ENCODE measurements at places on chromosomes 7 and 10.

GRCh38 chr10:78830062-78830975, 238.4 kb upstream of the ZMIZ1 start:
- H3K4me3 ChIP-seq = no peak overlapping the region
- no peak for DNase-seq
- H3K27me3 ChIP-seq = peaks cover 5% of the 10 kb centered on the region
- no peaks in the 10 kb centered on the region for H3K36me3 ChIP-seq
- H3K4me1 ChIP-seq = no peaks in the 10 kb centered on the region

- H3K27ac ChIP-seq = no peak overlapping the region
- H3K27me3 ChIP-seq = no peaks in the 10 kb centered on the region
- DNase-seq = no peak
These were observed 5.3 kb downstream of the LRCH4 start for GRCh38 chr7:100580466-100581283.

GRCh38 chr7:130982160-130982638, 248.2 kb upstream of the KLF14 start:
- H3K27me3 ChIP-seq = no peaks in the 10 kb centered on the region
- H3K4me3 ChIP-seq = no peak overlapping the region
- H3K27ac ChIP-seq = no peak overlapping the region
- DNase-seq = no peak
- peaks cover 15% of the 10 kb centered on the region for H3K36me3 ChIP-seq

DNA sequence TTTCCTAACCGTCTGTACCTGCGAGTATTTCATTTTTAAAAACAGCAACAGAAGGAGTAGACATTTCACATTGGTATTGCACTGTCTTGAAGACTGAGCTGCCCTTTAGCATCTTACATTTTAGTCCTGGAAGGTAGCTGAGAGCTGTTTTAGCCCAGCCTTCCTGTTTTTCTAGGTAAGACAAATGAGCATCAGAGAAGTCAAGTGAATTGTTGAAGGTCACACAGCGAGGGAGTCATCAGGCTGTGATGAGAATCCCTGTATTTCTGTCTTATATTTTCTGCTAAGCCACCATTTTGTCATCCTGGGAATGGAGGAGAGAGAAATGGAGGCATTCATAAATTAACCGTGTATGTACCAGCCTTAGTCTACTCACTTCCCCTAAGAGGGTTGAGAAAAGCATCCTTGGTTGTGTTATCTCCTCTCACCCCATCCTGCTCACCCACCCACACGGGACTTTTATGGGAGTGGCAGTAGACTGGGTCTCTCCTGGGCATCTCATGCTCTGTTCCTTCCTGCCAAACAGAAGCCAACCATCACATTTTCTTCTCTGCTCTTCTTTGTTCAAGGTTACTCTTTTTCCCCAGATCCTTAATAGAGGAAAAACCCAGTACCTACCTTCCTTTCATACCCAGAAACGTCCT, 8.5 kb downstream of the RBM20 start:
- DNase-seq = no peak
- peaks cover 40% of the 10 kb centered on the region for H3K27me3 ChIP-seq
- H3K4me3 ChIP-seq = no peak overlapping the region
- no peaks in the 10 kb centered on the region for H3K36me3 ChIP-seq
- peaks cover 38% of the 10 kb centered on the region for H3K4me1 ChIP-seq
- H3K27ac ChIP-seq = no peak overlapping the region

DNA sequence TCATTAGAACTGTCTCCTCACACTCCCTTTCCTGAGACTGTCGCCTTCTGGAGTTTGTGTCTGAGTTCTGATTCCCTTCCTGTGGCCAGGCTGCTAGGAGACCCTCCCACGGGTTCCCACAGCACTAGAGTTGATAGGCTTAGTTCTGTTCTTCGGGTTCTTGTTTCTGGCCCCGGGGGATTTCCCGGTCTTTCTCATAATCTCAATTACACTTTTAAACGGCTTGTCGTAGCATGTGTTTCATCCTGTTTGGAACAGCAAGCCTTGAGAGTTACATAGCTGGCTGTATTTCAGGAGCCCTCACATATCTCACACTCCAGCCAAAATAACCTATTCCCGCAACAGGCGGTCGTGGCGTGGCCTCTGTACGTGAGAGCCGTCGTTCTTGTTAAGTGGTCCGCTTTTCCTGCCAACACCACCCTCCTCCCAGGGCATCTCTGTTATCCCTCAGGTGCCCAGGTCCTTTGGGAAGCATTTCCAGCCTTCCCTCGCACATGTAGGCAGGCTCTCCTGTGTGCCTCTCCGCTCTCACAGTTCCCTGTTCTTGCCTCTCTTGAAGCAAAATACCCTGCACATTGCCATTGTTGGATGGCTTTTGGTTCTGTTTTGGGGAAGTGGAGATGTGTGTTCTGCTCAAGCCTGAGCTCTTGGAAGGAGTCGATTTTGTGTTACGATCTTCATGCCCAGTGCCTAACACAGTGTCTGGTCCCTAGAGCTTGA, 46.0 kb downstream of the CDC123 start:
- no peaks in the 10 kb centered on the region for H3K27me3 ChIP-seq
- peak overlapping the region; percentile 66 for H3K4me3 ChIP-seq
- H3K36me3 ChIP-seq = peaks cover 66% of the 10 kb centered on the region
- peaks cover 42% of the 10 kb centered on the region for H3K4me1 ChIP-seq
- peak overlapping the region; percentile 86 for H3K27ac ChIP-seq

DNA sequence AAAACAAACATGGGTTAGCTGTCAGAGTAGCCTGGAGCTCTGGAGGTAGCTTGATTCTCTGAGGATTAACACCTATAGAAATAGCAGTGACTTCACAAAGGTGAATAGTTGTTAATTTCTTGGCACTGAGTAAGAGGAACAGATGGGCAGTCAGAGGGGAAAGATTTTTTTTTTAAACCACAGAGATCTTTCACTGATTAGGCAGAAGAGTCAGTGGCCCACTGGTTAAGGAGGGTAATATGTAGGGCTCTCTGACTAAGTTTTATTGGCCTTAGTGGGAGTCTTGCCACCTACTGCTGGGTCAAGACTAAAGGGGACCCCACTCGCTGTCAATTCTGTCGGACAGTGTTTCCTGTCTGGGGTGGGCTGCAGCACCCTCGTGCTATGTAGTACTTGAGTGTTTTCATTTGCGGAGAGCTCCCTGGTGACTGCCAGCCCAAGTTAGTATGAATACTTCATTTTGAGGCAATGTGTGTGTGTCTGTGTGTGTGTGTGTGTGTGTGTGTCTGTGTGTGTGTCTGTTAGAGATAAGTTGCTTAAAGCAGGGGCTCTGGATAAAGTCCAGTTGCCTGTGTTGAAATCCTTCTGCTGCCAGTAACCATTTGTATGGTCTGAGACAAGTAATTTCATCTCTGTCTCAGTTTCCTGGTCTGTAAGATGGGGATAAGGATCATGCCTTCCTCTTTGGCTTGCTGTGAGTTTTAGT, 145.2 kb downstream of the ARID5B start:
- peak overlapping the region; percentile 90 for H3K27ac ChIP-seq
- peaks cover 98% of the 10 kb centered on the region for H3K4me1 ChIP-seq
- H3K4me3 ChIP-seq = peak overlapping the region; percentile 87
- no peaks in the 10 kb centered on the region for H3K27me3 ChIP-seq
- H3K36me3 ChIP-seq = peaks cover 37% of the 10 kb centered on the region

DNA sequence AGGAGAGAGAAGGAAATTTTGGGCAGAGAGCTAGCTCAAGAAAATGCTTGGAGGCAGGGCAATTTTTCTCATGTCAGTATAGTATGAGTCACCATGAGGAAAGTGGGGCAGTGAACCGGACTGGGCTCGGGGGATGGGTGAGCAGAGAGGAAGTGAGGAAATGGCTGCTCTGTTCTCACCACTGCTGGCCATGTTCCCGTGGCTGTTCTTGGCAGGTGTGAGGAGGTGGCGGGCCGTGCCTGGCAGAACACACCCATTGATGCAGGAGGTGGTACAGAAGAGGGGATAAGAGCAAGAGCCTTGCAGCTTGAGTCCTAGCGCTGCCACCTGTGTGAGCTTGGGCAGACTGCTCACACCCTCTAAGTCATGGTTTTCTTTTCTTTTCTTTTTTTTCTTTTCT, 304.4 kb upstream of the LYZL1 start:
- H3K4me3 ChIP-seq = no peak overlapping the region
- no peak overlapping the region for H3K27ac ChIP-seq
- DNase-seq = no peak

DNA sequence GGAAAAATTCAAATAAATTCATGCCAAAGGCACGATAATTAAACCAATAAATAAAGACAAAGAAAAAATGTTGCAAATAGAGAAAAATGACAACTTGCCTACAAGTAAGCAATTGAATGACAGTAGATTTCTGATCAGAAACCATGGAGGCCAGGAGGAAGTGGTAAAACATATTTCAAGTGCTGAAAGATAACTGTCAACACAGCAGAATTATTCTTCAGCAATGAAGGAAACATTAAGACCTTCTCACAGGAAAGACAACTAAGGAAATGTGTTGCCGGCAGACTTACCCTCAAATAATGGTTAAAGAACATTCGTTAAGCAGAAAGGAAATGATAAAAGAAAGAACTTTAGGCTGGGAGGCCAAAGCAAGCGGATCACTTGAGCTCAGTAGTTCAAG, 30.4 kb downstream of the RUNDC3B start:
- H3K27me3 ChIP-seq = peaks cover 3% of the 10 kb centered on the region
- no peak overlapping the region for H3K4me3 ChIP-seq
- no peak for DNase-seq
- no peaks in the 10 kb centered on the region for H3K4me1 ChIP-seq

DNA sequence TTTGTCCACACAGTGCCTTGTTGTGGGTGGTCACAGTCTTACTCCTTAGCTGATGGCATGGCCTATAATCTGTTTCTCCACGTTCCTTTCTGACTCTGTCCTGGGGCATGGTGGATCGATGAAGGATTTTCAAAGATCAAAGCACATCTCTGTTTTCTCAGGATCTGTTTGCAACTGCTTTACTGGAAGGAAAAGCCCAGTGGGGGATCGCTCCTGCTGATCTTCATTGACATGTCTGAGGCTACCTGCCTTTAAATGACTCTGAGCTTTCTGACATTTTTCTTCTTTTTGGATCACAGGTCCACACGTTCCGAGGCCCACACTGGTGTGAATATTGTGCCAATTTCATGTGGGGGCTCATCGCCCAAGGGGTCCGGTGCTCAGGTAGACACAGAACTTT, 68.0 kb upstream of the PRR15 start:
- H3K4me3 ChIP-seq = no peak overlapping the region
- H3K4me1 ChIP-seq = no peaks in the 10 kb centered on the region
- DNase-seq = no peak
- H3K27ac ChIP-seq = no peak overlapping the region

- no peaks in the 10 kb centered on the region for H3K27me3 ChIP-seq
- H3K27ac ChIP-seq = no peak overlapping the region
- no peak overlapping the region for H3K4me3 ChIP-seq
- H3K4me1 ChIP-seq = no peaks in the 10 kb centered on the region
- no peaks in the 10 kb centered on the region for H3K36me3 ChIP-seq
These were observed 100.3 kb downstream of the ARL5B start for GRCh38 chr10:18759575-18759974.

GRCh38 chr7:157713591-157713990, 376.8 kb downstream of the DNAJB6 start:
- peaks cover 1% of the 10 kb centered on the region for H3K27me3 ChIP-seq
- H3K27ac ChIP-seq = no peak overlapping the region
- no peaks in the 10 kb centered on the region for H3K36me3 ChIP-seq
- H3K4me1 ChIP-seq = no peaks in the 10 kb centered on the region

GRCh38 chr7:121505021-121505420, 108.9 kb upstream of the FAM3C start:
- DNase-seq = no peak
- H3K4me1 ChIP-seq = peaks cover 12% of the 10 kb centered on the region
- peaks cover 10% of the 10 kb centered on the region for H3K36me3 ChIP-seq
- H3K27ac ChIP-seq = no peak overlapping the region
- H3K27me3 ChIP-seq = peaks cover 8% of the 10 kb centered on the region

GRCh38 chr7:22639396-22639795, 87.6 kb upstream of the IL6 start:
- no peak for DNase-seq
- no peak overlapping the region for H3K27ac ChIP-seq
- peaks cover 6% of the 10 kb centered on the region for H3K36me3 ChIP-seq
- peaks cover 16% of the 10 kb centered on the region for H3K4me1 ChIP-seq

- no peaks in the 10 kb centered on the region for H3K4me1 ChIP-seq
- DNase-seq = no peak
- H3K27ac ChIP-seq = no peak overlapping the region
These were observed 83.3 kb downstream of the CTBP2 start for GRCh38 chr10:125076891-125077541.

DNA sequence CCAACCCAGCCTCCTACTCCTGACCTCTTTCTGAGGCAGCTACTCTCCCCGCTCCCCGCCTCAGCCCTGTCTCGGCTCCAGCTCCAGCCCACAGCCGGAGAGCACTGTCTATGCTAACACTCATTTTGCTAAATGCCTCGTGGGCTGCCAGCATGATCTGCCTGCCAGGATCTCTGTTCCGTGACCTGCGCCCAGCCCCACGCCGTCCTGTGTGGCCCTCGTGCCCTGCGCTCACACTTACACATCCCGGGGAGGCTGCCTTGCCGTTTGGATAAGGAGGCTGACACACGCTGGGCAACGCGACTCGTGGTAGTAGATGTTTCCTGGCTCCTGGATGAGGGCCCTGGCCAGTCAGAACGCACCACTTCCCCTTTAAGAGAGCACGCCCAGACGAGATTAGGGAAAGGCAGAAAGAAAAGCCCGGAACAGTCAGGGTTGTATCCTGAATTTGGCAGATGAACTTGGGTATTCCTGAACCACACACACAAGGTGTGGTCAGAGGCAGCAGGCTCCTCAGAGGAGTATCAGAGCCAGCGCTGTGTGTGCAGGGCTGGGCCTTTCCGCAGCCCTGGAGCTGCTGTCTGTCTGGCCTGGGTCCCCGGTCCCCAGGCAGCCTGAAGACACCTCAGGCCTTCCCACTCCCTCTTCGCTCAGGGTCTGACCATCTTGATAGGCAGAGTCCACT, 97.7 kb upstream of the EFCAB10 start:
- DNase-seq = no peak
- peaks cover 61% of the 10 kb centered on the region for H3K4me1 ChIP-seq
- H3K4me3 ChIP-seq = peak overlapping the region; percentile 81
- H3K27ac ChIP-seq = peak overlapping the region; percentile 88
- peaks cover 3% of the 10 kb centered on the region for H3K36me3 ChIP-seq

GRCh38 chr7:134645935-134646334, 718 bp upstream of the BPGM start:
- DNase-seq = no peak
- H3K27me3 ChIP-seq = no peaks in the 10 kb centered on the region
- peaks cover 28% of the 10 kb centered on the region for H3K4me1 ChIP-seq
- no peak overlapping the region for H3K27ac ChIP-seq
- H3K4me3 ChIP-seq = no peak overlapping the region
- peaks cover 7% of the 10 kb centered on the region for H3K36me3 ChIP-seq

DNA sequence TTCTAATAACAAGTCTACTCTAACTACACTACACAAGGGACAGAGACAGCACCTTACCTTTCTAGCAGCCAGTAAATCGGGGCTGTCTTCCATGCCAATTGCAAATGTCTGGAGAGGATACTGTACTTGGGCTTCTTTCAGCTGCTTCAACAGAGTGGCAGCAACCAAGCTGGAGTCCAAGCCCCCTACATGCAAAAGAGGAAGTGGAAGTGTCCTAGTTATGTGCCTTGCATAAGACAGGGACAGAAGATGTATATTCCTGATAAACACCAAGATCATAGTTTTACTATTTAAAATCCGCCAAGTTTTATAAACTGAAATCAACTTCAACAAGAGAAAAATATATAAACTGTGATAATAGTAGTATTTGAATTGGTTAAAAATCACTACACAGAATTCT, 14.0 kb downstream of the ASNS start:
- no peaks in the 10 kb centered on the region for H3K4me1 ChIP-seq
- H3K4me3 ChIP-seq = no peak overlapping the region
- H3K36me3 ChIP-seq = peaks cover 71% of the 10 kb centered on the region
- H3K27ac ChIP-seq = no peak overlapping the region
